ENCODE measurements at places on chromosomes 13 and 19. TPM values are rescaled to one million over a fixed set of nuclear protein-coding genes. Genes with fewer than 3 reads are reported as not detected.

Gene SSC5D
- total RNA-seq = 7.2 TPM

Gene FAM124A
- total RNA-seq = 0.22 TPM

Gene AKT1S1
- 14.8 TPM for total RNA-seq

Gene LIPE
- 0.17 TPM for total RNA-seq

Gene CYP2A6
- total RNA-seq = not detected

Gene JAK3
- 0.39 TPM for total RNA-seq

- no peak for DNase-seq
Measured at GRCh38 chr13:109900320-109900719, 113.9 kb upstream of the IRS2 start.

DNA sequence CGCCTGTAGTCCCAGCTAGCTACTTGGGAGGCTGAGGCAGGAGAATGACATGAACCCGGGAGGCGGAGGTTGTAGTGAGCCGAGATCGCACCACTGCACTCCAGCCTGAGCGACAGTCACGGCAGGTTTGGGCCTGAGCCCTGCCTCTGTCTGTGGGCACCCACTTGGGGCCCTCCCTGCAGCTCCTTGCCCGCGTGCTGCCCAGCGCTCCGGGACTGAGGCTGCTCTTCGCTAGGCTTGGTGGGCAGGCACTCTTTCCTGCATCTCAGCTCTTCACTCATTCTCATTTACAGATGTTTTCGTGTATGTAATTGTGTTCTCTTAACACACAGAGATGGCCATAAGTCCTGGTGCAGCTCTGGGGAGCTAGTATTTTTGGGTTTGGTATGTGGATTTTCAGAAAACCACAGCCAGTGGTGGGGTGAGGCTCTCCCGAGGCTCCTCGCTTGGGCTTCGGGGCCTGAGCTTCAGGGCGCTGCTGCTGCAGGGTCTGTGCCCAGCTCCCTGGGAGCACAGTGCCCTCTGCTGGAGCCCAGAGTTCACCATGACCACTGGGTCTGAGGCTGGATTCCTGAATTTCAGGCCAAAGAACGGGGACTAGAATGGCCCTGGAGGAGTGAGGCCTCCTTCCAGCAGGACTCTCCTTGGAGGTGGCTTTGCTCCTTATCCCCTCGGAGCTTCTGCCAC lies 15.2 kb downstream of the UPF1 start:
- peak; percentile 61 for DNase-seq

- DNase-seq = no peak
Measured at GRCh38 chr13:40996426-40997092, 22.6 kb downstream of the ELF1 start.

GRCh38 chr13:28449826-28450773 lies 44.8 kb downstream of the FLT1 start:
- peak; percentile 56 for DNase-seq

GRCh38 chr19:1399745-1400144 lies 1.6 kb downstream of the GAMT start:
- no peak for DNase-seq

GRCh38 chr13:42373048-42373812 lies 101.3 kb downstream of the AKAP11 start:
- no peak for DNase-seq

DNA sequence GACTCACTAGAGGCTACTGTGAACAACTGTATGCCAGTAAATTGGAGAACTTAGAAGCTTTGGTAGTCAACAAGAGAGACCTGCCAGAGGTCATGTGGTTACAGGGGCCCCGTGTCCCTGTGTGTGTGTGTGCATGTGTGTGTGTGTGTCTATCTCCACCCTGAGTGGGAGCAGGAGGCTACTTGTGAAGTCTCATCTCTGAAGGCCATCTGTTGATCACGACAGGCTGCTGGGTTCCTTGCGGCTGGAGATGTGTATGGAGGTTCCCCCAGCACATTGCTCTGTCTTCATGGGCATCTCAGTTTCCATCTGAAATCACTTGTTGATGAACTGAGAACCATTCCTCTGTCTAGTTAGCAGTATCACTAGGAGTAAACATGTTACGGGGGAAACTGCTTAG lies 58.2 kb upstream of the TEX29 start:
- DNase-seq = no peak

DNA sequence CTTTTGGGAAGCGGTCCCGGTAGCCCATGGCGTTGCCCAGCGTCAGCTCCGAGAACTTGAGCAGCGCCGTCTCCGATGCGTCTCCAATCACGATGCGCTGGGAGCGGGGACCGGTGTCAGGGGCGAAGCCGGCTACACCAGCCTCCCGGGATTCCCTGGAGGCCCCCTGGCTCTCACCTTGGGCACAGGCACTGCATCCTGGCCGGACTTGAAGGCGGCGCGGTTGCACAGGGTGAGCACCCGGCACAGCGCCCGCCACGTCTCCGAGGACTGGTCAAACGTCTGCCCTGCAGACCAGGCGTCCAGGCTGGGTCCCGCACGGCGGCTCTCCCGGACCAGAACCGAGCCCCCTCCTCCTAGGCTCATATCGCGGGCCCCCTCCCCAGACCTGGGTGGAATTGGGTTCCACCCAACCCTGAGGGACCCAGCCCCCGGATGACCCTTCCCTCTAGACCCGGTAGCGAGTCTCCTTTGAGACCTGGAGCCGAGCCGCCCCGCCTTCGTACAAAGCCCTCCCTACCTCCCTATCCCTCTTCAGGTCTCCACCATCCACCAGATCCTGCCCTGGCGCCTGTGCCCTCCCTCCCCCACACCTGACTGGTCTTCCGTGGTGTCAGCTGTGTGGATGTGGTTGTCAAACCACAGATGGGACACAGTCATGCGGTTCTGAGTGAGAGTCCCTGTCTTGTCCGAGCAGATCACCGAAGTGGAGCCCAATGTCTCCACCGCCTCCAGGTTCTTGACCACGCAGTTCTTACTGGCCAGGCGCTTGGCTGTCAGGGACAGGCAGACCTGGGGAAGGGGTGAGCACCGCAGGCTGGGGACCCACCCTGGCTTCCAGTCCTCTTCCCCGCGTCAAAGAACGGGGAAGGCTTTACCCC lies 4.8 kb downstream of the ATP4A start:
- no peak for DNase-seq

- no peak for DNase-seq
Measured at GRCh38 chr19:13420780-13421179, 85.5 kb downstream of the CACNA1A start.

DNA sequence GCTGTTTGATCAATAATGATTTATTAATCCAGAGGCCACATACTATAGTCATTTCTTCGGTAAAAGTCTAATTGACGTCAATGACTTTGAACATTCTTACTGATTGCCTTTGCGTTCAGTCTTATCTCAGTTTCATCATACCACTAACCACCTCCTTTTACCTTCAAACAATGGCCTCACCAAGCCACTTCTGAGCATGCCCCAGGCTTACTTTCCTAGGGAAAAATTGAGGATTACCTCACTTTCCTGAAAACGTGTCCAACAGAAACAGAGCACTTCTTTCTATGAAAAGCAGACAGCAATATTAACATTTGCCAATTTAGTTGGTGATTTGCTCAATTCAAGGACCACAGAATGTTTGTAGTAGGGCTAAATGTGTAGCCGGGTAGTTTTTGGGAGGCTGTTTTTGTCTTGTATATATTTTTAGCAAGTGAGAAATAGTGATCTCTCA lies 157.6 kb downstream of the KLF5 start:
- DNase-seq = peak; percentile 55

DNA sequence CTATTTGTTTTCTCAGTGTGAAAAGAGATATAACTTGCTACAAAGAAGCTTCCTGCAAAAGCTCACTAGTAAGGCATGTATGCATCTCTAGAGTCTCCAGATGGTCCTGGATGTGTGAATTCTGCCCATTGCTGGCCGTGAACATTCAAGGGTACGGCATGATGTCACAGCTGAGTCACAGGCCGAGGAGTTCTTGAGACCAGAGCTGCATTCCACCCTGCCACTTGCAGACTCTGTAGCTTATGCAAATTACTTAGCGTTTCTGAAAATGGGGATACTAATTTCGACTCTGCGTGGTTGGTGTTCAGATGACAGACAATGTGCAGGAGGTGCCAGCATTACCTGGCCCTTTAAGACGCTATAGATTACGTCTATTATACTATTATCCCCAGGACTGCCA lies 470.7 kb downstream of the ZNF536 start:
- DNase-seq = no peak

- DNase-seq = peak; percentile 51
Measured at GRCh38 chr19:8221161-8221560, 12.0 kb downstream of the CERS4 start.
